ENCODE measurements at places on chromosomes 12 and 14. TPM values are rescaled to one million over a fixed set of nuclear protein-coding genes. Genes with fewer than 3 reads are reported as not detected.

BCL11B gene
- total RNA-seq, result 0.67 TPM

FAR2 gene
- total RNA-seq, result 14.2 TPM

SPIC gene
- total RNA-seq, result not detected

TMTC3 gene
- 17.9 TPM for total RNA-seq

MOAP1 gene
- total RNA-seq, result 18.7 TPM

LMNTD1 gene
- not detected for total RNA-seq

GDF3 gene
- 0.26 TPM for total RNA-seq

CIT gene
- total RNA-seq, result 2.4 TPM

SLC5A8 gene
- not detected for total RNA-seq

GRCh38 chr14:79136071-79137044, 966.2 kb downstream of the NRXN3 start:
- no peak for DNase-seq

DNA sequence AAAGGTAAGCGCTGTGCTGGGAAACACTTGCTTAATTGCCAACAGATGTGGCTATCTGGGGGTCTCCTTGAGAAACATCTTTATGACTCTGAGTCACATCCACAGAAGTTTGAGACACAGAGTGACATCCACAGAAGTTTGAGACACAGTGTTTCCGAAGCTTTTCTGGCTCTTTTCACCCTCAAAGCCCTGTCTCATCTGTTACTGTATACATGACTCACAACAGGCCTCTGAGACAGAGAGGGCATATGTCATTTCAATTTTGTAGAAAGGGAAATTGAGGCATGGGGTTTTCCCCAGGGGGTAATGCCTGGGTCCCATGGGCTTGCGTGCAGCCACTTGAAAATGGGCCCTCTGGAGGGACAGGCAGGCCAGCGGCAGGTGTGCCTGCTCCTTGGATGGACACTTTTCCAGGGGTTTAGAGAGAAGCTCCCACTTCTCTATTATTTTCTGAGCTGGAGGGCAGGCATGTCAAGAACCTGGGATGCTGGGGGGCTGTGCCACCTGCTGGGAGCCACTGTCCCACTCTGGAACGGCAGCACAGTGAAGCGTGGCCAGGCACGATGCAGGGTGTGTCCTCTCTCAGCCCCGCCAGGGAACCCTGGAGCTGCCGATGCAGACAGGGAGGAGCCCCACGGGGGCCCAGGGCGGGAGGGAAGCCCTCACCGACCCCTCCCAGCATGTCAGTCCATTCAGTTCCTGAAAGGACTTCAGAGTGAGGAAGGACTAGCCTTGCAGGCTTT, 111.3 kb upstream of the FKBP4 start:
- DNase-seq, result no peak

DNA sequence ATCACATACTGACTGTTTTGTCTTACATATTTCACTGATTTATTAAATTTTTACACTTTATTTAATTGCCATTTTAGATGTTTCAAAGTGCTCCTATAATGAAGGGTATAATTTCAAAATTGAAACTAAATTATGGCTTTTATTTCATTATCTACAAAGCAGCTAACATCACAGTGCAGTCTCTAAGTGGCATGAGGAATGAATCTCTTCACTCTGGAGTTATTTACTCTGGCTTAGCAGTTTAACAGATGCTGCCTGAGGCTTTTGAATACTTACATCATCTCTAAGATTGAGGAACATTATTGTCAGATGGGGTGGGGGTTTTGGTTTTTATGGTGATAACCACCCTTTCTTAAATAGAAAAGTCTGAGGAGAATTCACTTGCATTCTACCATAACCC, 386.4 kb downstream of the TRHDE start:
- no peak for DNase-seq

GRCh38 chr12:54066408-54066807, 12.8 kb downstream of the HOXC4 start:
- DNase-seq, result no peak

- DNase-seq, result no peak
Observed at GRCh38 chr14:65622703-65623102, 210.2 kb downstream of the FUT8 start.

- no peak for DNase-seq
Observed at GRCh38 chr12:113239288-113239771, 18.1 kb downstream of the TPCN1 start.

GRCh38 chr12:122834921-122835749, at the start of gene HIP1R:
Gene HIP1R, plus strand, starts transcription at chr12:122835457. Its CDS starts 94 bp downstream, at chr12:122835551.
- DNase-seq, result no peak

DNA sequence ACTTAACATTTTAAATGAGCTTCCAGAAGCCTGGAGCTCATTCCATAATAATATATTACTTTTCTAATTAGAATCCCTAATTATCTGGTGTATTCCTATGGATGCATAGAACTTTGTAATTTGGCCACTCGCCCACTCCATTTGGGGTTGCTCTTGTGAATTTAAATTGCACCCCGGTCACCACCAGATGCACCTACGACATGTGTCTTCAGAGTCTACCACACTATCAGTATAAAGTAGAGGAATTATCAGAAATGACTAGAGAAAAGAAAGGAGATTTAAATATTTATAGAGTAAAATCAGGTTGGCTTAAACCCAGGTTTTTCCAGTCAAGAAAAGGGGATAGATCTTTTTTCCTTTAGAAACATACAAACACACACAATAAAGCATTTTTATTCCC, 145.8 kb upstream of the DCN start:
- no peak for DNase-seq

DNA sequence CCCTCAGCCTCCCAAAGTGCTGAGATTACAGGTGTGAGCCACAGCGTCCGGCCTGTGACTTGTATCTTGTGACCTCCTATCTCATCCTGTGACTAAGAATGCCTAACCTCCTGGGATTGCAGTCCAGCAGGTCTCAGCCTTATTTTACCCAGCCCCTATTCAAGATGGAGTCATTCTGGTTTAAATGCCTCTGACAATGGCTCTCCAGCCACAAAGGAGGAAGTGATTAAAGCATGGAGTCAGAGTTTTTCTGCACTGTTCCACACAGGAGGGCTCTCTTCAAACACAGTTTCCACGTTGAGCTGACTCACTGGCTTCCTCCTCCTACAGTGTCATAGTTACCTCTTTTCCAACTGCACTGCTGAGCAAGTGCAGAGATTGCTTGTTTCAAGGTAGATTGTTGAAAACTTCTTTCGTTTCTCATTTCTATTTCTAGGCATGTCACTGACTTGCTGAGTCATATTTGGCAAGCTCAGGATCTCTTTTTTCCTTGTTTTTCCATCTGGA, 383.8 kb downstream of the PCNX1 start:
- DNase-seq, result no peak

DNA sequence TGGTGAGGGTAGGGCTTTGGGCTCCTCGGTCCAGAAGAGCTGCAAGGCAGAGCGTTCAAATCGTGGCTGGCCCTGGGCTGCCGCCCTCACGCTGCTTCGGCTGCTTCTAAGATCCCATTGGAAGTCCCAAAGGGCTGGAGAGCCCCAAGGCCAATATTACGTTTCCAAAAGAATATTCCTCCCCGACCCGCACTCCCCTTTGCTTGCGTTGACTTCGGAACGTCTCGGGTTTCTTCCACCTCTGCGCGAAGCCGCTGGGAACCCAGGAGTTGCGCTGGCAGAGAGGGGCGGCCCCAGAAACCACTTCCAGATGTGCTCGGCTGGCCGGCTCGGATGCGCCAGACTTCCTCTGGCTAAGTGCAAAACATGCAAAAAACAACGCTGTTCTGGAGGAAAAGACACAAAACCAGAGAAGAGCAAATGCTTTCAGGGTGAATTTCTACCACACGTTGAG, at the start of gene GLT8D2:
GLT8D2 (minus strand) TSS at position 285 of the 454 bp plus-strand sequence. CDS start 30,539 bp downstream, outside the sequence.
- DNase-seq, result no peak

GRCh38 chr12:45658020-45658419, 71.5 kb upstream of the ARID2 start:
- DNase-seq, result no peak

- DNase-seq, result no peak
Observed at GRCh38 chr14:30779210-30779609, 95.1 kb upstream of the COCH start.

- DNase-seq, result no peak
Observed at GRCh38 chr12:91413581-91414546, 231.2 kb upstream of the DCN start.

GRCh38 chr12:101935890-101936746, 58.7 kb downstream of the DRAM1 start:
- DNase-seq, result no peak

- DNase-seq, result peak; percentile 53
Observed at GRCh38 chr12:3442397-3442796, 48.6 kb upstream of the PRMT8 start.

- no peak for DNase-seq
Observed at GRCh38 chr14:105847400-105847799, 321.0 kb downstream of the TMEM121 start.

GRCh38 chr12:38934078-38934584, 28.7 kb upstream of the CPNE8 start:
- no peak for DNase-seq

DNA sequence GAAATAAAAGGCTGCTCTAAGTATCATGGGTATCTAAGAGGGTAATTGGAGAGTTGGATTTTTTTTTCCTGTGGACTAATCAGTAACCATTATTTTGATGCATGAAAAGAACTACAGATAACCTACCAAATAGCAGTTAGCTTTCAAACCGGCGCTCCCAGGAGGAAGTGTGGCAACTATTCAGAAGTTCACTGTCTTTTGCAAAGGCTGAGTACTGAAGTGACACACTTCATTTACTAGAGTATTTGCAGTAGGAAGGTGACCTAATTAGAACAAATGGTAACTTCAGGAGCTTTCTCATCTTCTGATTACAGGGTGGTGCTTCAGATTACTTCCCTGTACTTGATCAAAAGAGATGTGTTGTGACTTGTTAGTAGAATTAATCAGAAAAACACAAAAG, 87.7 kb downstream of the PELI2 start:
- no peak for DNase-seq
